ENCODE measurements at places on chromosomes 1 and 21. TPM values are rescaled to one million over a fixed set of nuclear protein-coding genes. Genes with fewer than 3 reads are reported as not detected.
A peak's percentile ranks its signal among the peaks of the same experiment; 100 is the strongest.

GRCh38 chr1:16164213-16165072, 8.6 kb upstream of the EPHA2 start:
- no peak for DNase-seq

TRIM62 gene
- 10.8 TPM for total RNA-seq

DNA sequence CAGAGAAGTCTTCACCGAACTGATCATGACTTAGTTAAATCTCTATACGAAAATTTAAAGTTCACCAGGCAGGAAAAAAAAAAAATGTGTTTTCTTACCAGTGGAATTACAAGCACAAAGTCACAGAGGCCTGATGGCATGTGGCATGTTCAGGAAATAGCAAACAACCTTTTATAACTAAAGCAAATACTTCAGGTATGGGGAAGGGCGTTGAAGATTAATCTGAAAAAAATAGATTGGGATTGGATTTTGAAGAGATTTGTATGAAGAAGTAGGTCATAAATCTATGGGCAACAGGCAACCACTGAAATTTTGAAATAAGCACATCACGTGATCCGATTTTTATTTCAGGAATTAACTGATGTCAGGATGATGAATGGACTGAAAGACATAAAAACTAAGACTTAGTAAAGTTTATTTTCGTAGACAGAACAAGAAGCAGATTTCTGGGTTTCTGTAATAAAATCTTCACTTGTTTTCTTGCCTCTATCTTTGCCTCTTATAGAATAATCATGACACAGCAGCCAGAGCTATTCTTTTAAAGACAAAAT, 295.9 kb upstream of the ADGRL4 start:
- DNase-seq: no peak

HES2 gene
- total RNA-seq: 3.6 TPM

- no peak for DNase-seq
These were observed 120.9 kb downstream of the USP25 start for GRCh38 chr21:15850645-15851044.

FHAD1 gene
- total RNA-seq: not detected

- DNase-seq: no peak
These were observed 125.3 kb downstream of the SYT2 start for GRCh38 chr1:202584707-202585589.

DNA sequence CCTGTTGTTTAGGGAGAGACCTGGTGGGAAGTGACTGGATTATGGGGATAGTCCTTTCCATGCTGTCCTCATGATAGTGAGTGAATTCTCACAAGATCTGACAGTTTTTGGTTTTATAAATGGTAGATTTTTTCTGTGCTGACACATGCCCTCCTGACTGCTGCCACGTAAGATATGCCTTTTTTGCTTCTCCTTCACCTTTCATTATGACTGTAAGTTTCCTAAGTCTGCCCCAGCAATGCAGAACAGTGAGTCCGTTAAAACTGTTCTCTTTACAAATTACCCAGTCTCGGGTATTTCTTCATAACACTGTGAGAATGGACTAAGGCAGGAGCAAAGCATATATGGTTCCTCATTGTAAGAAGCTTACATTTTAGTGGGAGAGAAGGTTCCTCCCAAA, 1727.2 kb downstream of the NCAM2 start:
- DNase-seq: no peak

DNA sequence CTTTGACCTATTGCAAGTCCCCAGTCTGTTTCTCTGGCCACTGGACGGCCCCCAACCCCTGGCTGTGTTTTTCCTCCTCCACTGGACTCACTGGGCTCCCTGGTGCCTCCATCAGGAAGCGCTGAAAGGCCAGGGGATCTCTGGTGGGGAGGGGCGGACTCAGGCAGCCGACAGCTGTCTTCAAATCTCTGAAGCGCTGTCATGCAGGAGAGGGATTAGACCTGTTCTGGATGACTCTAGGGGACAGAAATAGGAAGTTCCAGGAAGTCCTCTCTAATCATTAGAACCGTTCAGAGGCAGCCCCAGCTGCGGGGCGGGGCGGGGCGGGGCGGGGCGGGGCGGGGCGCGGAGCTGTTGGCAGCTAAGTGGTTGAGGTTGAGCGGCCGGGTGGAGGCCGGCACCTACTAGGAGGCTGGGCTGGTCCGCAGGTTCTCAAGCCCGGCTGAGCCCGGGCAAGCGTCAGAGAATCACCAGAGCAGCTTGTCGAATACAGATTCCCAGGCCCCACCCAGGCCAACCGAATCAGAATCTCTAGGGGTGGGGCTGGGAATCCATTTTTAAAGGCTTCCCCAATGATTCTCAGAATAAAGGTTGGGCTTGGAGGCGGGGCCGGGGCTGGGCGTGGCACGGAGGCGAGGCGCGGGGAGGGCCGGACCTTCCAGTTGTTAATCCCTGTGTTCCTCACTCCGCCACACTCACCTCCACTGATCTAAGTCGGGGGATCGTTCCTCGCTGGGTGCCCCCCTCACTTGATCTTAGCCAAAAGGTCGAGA, 11.4 kb upstream of the PHLDA3 start:
- peak; percentile 95 for DNase-seq

DNA sequence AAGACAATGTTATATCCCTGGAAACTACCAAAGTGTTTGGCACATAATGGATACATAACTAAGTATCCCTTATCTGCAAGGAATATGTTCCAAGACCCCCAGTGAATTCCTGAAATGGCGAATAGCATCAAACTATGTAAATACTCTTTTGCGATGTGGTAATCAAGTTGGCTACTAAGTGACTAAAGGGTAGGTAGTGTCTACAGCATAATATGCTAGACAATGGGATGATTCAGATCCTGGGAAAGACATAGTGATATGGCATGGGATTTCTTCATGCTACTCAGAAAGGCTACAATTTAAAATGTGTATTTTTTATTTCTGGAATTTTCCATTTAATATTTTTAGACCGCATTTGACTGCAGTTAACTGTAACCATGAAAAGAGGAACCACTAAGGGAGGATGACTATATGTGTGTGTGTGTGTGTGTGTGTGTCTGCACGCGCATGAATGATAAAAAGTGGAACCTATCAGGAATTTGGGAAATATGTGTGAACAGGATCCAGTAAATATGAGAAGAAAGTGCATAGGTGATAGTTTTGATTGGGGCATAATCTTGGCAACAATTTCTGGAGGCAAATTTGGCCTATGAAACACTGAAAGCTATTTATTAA, 1899.9 kb downstream of the NCAM2 start:
- DNase-seq: no peak

Measured in breast epithelium (tissue), 4 donors.